Activated naive CD8-positive, alpha-beta T cell treated with anti-CD3 and anti-CD28 coated beads, Interleukin-2, amount 10 ng/mL, durations not matched to agents 7 days and 5 days (primary cell): ENCODE measurements at places on chromosomes 1 and 21. TPM values are rescaled to one million over a fixed set of nuclear protein-coding genes. Genes with fewer than 3 reads are reported as not detected.

RGS18 gene
- total RNA-seq: 0.28 TPM

CAPN8 gene
- total RNA-seq: not detected

NEK7 gene
- 71.7 TPM for total RNA-seq

DNA sequence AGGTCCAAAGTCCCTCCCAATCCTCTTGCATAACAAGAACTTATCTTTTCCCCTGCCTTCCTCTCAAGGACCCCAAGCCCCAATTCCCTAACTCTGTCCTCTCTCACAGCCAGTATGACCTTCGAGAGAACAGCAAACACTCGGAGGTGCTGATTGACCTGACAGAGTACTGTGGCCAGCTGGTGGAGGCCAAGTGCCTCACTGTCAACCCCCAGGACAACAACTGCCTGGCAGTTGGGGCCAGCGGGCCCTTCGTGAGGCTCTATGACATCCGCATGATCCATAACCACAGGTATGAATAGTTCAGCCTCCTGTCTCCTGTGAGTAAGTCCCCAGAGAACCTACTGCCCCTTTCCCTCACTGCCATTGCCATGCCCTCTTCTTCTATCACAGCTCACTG lies 29.9 kb upstream of the TMEM222 start:
- H3K4me3 ChIP-seq: no peak overlapping the region
- H3K27ac ChIP-seq: no peak overlapping the region
- no peaks in the 10 kb centered on the region for H3K27me3 ChIP-seq
- no peak for DNase-seq
- H3K4me1 ChIP-seq: peaks cover 8% of the 10 kb centered on the region

DNA sequence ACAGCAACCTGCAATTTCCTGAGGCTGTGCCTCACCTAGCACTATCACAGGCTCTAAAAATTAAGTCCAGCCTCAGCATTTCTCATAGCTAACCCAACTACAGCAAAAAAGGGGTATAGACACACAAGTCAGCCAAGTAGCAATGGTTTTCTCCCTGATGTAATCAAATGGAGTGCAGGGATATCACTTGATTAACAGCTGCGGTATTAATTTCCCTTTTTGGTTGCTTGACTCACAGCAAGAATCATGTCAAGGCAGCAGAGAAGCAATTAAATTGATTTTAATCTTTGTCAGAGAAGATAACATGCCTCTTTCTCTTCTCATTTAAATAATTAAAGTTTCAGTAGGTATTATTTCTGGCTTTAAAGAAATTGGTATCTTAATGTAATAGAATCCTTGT lies 278.9 kb downstream of the RWDD3 start:
- H3K27ac ChIP-seq: no peak overlapping the region
- DNase-seq: no peak
- H3K36me3 ChIP-seq: no peaks in the 10 kb centered on the region
- no peaks in the 10 kb centered on the region for H3K27me3 ChIP-seq
- H3K4me3 ChIP-seq: no peak overlapping the region
- H3K4me1 ChIP-seq: no peaks in the 10 kb centered on the region

NOL9 gene
- 37.6 TPM for total RNA-seq
